ENCODE measurements at places on chromosomes 16 and 17.

DNA sequence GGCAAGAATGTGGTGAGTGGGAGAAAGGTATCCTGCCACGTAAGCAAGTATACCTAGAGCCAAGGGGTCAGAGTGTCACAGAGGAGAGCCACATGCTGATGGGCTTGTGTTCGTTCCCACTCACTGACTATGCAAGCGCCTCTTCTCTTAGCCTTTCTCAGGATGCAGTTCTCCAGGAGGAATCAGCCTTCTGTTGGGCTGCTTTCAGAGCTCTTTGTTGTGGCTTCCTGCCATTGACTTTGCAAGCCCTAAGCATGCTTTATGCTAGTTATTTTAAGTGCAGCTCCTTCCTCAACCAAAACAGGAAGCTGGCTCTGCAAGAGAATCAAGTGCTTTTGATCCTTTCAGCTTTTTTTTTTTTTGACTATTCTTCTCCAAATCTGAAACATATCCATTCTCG is 66.6 kb downstream of the SIAH1 start:
- peak; percentile 2 for DNase-seq

GRCh38 chr17:43006639-43007551 is at the start of gene IFI35:
Gene IFI35 (plus strand): TSS chr17:43006784. CDS start chr17:43006948, 164 bp downstream.
- peak; percentile 89 for DNase-seq

DNA sequence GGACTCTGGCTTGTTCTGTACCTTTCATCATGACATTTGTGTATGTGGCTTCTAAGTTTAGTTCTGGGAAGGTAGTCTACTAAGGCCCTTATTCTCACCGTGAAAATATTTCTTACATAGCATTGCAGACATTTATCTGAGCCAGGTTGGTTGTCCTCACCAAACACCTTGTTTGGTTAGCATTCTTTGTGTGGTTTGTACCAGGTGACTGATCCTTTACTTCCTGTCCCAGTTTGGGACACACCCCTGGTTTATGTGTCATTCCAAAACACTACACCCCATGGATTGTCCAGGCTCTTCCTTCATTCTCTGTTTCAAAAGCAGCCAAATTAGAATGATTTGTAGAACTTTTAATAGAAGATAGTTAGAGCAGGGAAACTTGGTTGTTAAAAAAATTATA is 23.2 kb upstream of the DUSP14 start:
- DNase-seq: no peak

DNA sequence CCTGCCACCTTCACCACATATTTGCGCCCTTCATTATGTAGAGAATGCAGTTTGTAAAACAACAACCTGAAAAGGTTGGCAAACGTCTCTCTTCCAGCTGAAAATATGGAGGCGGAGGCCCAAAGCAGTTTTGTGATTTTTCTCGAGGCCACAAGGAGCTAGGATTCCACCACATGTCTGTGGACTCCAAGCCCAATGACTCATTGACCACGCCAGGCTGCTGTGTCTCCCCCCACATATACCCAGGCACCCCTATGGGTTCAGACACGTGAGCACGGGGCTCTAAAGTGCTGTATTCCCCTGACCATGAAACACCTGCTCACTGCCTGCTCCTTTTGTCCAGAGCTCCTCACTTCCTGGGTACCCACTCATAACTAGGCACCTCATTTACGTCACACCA is 121.4 kb upstream of the CDH5 start:
- no peak for DNase-seq

DNA sequence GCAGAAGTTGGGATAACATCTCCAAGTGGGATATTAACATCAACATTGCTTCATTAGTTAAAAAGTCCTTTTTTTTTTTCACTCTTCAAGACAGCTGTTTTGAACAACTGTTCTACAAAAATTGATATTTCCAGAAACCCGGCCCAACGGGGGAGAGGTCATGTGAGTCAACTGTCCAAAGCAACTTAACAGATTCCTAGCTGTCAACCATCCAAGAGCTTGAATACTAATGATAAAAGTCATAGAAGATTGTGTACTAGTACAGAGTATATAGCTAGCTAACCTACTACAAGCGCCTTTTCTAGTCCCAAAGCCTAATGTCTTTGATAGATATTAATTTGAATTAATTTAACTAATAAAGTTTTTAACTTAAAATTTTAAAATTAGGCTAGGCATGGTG is 172.0 kb downstream of the CYB561 start:
- DNase-seq: no peak

DNA sequence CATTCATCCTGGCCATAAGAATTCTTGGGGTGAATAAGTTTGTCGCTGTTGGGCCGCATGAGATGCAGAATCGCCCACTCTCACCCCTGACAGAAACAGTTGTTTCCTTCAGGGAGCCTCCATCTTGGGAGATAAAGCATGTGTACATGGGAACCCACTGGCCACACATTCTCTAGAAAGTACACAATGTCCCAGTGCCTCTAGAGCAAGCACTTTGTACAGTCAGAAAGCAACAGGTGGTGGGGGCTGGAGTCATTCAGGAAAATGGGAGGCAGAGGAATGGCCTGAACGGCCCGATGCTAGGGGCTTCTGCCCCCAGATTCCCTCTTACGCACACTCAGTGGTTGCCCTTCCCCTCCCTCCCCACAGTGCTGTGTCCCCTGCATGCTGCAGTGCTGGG is 16.1 kb downstream of the ACE start:
- DNase-seq: no peak

GRCh38 chr17:32626379-32626791 is 139.6 kb downstream of the CDK5R1 start:
- DNase-seq: no peak

GRCh38 chr17:80504686-80505413 is 28.4 kb upstream of the NPTX1 start:
- no peak for DNase-seq

DNA sequence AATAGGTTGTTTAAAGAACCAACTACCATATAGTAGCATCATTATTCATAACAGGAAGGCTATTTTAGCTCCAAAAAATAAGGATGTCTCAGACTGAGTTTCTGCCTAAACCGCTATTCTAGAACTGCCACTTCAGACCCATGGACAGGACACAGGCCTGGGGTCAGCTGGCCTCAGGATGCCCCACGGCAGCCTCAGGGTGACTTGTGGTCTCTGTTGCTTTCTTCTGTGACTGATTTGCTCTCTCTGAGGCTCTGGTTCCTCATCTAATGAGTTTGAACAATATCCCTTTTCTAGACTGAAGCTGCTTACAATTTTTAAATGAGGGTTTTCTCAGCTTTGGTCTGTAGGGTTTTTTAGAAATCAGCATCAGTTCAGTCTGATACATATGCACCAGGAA is 31.8 kb upstream of the IRF8 start:
- DNase-seq: no peak

GRCh38 chr16:75293173-75293572 is 41.7 kb upstream of the BCAR1 start:
- DNase-seq: no peak

DNA sequence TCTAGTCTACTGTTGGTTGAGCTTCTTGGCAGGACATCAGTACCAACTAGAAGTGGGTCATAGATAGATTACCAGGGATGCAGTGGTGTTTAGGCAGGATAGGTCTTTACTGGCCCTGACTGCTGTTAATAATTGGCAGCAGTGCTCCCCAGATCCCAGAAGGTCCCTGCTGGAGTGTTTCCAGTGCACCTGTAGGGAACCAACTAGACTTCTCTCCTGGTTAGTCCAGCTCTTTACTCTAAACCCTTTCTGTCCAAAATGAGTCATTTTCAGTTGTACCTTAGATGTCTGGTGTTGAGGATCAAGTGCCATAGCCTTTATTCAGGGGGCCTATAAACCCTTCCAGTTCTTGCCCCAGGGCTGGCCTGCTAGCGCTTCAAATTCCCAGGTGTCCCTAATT is 8.7 kb downstream of the POLR2C start:
- DNase-seq: no peak

DNA sequence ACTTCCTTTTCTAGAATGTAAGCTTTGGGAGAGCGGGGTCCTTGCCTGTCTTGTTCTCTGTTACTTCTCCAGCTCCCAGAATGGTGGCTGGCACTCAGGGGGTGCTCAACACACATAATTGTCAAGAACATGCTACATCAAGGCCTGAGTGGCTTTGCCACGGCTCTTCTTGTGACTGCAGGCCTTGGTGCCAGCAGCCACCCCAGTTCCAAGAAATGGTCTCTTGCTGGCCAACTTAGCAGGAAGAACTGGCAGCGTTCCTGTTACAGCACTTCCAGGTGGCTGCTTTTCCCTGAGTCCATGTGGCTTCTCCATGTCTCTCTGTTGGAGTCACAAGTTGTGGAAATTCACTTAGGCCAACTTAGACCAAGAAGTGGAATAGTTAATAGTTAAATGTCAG is 36.1 kb downstream of the PRKCB start:
- no peak for DNase-seq

DNA sequence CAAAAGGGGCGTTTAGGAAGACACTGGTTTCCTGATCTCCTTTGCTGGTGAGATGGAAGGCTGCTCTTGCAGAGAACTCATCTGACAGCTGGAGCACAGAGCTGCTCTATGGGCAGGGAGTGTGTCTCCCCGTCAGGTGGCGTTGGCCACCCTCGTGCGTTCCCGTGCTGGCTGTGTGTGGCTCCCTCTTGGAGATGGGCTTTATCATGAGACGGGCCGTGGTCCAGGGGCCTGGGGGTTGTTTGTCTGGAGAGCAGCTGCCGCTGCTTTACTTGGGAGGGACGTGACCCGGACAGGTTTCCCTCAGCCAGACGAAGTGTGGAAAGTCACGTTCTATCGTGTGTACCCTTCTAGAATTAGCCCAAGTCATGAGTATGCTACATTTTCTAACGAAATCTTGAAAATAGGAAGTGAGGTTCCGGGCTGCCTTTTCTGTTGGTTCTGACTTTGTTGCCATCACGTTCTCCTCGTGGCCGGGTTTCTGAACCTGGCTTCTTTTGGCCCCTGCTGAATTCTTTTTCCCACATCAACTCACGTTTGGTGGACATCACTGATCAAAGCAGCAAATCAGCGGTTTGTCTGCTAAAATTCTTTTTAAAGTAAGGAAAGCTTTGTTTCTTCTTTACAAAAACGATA is 105.6 kb upstream of the CHMP6 start:
- DNase-seq: no peak

DNA sequence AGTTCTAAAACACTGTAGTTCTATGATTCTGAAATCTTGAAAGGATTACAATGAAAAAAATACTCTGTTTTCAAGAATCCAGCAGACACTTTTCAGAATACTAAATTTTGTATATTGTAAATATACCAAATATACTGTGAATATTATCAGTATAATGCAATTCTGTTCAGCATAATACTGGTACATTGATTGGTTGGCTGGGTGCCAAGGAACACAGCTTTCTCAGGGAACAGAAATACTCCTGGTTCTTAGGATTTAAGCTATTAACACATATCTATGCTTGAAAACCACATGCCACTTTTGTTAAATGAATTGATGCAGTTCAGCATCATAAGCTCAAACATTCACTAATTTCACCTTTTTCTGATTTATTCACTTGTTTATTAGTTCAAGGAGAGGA is 2.5 kb upstream of the GINS3 start:
- no peak for DNase-seq

DNA sequence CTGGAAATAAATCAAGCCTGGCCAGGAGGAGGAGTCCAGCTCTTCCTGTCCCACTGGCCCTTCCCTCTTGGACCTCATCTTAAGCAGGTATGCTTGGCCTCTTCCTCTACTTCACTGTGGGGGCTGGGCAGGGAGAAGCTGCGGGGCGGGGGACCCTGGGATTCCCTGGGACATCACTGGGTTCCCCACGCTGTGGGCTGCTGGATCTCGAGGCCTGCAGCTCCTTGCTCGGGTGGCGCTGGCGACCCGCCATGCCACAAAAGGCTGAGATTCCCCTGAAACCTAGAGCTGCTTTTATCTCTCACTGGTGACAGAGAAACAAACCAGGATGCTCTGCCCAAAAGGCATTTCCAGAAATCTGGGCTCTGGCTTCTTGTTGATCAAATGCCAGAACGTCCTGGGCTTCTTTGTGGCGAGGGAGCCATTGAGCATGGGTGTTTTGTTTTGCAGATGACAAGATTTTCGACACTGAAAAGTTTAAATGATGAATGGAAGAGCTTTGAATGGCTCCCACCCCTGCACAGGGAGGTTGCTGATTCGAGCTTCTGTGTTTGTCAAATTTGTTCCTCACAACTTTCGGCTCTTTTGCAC is 8.6 kb upstream of the PGS1 start:
- DNase-seq: no peak

GRCh38 chr16:73151225-73151624 is 103.3 kb upstream of the ZFHX3 start:
- no peak for DNase-seq

GRCh38 chr16:20789130-20789529 is 17.1 kb downstream of the ERI2 start:
- DNase-seq: no peak

DNA sequence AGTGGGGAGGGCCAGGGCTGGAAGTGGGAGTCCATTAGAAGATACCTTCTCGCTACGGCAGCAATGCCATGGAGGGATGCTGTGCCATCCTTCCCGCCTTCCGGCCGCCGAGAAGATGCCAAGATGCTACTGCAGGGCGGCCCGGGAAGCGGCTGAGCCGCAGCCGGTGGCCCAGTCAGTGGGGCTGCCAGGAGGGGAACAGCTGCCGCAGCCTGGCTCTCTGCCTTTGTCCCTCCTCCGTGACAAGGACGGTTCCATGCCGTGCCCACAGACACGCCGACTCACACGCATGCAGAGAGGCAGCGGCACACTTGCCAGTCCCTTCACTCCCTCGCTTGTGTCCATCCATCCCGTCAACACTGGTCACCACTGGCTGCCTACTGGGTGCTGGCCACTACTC is 20.2 kb upstream of the NCBP3 start:
- no peak for DNase-seq

DNA sequence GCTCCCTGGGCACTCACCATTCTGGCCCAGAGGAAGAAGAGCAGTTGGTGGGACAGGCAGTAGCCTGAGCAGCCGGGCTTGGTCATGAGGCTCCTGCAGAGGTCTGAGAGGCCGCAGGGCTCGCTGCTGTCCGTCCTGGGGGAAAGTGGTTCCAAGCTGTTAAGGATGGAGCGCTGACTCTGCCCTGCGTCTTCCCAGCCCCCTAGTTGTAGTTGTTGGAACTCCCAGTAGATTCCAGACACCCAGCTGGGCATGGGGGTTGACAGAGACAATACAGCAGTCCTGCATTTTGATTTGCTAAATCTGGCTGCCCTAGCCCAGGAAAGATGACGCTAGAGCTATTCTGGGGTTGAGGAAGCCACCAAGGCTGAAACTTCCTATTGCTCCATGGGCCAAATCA is 7.3 kb downstream of the C16orf89 start:
- DNase-seq: no peak

GRCh38 chr17:58224315-58224714 is 5.3 kb upstream of the MKS1 start:
- DNase-seq: no peak

DNA sequence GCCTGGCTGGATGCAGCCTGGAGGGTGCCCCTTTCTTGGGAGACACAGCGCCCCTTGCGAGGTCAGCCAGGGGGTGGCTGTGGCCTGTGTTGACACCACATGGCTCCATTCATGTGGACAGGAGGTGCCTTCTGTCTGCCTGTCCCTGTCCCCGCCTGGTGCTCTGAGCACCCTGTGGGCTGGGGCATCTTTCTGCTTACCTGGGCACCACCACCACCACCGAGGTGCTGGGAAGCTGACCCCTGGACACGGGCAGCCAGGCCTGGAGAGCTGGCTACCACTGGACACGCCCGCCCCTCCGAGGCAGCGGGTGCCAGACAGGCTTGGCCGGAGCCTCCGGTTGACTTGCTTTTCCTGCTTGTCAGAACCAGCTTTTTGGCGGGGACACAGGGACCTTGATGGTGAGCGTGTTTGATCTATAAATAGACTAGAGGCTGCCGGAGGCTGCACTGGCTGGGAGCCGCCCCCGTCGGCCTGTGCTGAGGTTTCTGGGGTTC is 121.3 kb upstream of the GSE1 start:
- DNase-seq: peak; percentile 13

- DNase-seq: no peak
These were observed 25.2 kb downstream of the DEF8 start for GRCh38 chr16:89973654-89974335.
